ENCODE measurements at places on chromosomes 3 and 15.

DNA sequence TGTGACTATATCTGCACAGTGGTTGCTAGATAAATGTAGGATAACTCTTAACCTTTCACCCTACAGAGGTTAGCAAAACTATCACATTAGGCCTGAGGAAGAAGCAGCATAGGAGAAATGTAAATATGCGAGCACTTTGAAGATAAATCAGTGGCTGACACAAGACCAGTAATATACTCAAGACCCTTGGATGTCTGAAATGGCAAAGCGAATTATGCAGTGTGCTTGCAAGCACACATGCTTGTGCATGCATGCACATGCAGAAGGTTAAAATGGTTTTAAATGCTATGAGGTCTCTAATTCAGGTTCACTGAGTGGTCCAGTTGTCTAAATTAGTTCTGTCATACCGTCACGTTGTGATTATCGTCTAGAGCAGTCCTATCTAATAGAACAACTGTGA lies 13.6 kb upstream of the UTS2B start:
- no peak for DNase-seq

DNA sequence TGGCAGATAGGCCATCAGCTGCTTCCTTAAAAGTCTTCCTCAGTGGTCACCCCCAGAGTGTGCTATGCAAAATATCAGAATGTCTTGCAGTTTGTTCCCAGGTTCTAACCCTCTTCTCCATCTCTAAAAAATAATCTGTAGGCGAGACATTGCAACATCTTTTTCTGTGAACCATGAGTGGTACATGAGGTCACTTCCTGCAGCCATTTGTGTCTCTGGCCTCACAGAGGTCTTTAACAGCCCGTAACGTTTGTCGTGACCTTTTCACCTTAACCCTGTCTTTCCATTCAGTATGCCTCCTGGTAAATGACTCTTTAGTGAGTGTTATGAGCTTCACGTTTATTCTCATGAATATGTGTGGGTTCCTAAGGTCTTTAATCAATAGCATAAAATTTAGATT lies 145.4 kb downstream of the KLHL25 start:
- DNase-seq, result peak; percentile 77

DNA sequence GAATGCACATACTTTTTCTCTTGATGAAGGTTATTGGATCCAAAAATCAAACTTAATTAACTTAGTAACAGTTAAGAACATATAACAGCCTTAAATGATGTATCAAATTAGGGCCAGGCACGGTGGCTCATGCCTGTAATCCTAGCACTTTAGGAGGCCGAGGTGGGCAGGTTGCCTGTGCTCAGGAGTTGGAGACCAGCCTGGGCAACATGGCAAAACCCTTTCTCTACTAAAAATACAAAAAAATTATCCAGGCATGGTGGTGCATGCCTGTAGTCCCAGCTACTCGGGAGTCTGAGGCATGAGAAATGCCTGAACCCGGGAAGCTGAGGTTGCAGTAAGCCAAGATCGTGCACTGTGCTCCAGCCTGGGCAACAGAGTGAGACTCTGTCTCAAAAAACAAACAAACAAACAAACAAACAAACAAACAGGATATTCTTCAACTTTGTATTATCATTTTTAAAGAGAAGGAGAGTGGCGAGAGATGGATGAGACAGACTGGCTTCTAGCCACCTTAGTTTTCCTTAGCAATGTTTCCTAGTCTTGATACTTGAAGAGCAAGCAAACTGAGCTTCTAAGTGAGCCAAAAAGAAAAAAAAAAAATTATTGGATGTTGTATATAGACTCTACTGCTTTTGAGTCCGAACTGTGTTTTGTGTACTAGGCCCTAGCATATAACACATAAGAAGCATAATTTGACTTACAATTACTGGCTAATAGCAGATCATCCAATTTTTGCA lies 13.8 kb downstream of the SPRED1 start:
- peak; percentile 57 for DNase-seq

DNA sequence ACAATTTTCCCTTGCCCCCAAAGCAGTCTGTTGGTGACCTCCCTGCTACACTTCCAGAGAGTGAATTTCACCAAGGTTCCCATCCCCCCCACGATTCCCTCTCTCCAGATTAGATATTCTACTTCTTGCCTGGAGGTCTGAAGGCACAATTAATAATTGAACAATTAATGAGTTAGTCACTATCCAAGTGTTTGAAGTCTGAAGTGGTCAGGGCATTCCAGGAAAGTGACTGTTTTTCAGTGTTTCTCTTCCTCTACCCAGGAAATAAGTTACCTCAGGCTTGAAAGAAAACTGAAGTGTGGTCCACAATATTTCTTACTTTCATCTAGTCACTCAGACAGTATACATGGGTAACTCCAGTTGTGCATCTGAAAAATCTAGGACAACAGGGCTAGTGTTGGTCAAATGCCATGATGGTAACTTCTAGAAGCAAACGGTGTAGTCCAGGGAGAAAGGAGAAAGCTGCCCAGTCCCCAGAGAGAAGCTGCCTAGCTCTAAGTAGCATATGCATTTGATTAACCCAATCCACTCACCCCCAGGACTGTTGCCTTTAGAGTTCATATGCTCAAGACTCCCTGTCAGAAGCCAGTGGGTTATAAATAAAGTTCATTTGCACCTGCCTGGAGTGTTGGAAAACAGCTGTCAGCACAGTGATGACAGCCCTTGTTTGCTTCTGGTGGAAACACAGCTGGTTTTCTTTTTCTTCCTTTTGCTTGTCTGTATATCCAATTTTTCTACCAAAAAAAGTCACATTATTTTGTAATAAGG lies 2.3 kb upstream of the TM4SF4 start:
- no peak for DNase-seq

DNA sequence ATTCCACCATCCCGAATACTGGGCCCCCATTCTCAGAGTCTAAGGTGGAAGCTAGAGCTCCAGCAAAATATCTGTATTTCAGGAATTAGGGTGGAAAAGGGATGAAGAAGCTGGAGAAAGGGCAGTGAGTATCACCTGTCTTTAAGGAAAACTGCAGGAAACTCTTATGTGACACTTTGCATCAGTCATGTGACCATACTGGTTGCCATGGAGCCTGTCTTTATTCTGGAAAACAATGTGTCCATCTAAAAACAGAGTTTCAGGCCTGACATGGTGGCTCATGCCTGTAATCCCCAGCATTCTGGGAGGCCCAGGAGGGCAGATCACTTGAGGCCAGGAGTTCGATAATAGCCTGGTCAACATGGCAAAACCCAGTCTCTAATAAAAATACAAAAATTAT lies 52.9 kb upstream of the FSIP1 start:
- DNase-seq, result no peak

Measured in stromal cell of bone marrow (primary cell).